ENCODE measurements at places on chromosomes 5 and 9.

- no peak for DNase-seq
Measured at GRCh38 chr5:72380492-72381274, 60.5 kb downstream of the PTCD2 start.

DNA sequence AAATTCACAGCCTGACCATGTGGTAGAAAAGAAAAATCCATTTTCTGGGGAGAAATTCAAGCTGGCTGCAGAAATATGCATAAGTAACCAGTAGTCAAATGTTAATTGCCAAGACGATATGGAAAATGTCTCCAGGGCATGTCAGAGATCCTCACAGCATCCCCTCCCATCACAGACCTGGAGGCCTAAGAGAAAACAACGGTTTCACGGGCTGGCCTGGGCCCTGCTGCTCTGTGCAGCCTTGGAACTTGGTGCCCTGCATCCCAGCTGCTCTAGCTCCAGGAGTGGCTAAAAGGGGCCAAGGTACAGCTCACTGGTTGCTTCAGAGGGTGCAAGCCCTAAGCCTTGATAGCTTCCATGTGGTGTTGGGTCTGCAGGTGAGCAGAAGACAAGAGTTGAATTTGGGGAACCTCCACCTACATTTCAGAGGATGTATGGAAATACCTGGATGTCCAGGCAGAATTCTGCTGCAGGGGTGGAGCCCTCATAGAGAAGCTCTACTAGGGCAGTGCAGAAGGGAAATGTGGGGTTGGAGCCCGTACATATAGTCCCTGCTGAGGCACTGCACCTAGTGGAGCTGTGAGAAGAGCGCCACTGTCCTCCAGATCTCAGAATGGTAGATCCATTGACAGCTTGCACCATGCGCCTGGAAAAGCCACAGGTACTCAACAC, 49.7 kb downstream of the PTBP3 start:
- no peak for DNase-seq

- peak; percentile 45 for DNase-seq
Measured at GRCh38 chr5:140151144-140152021, 23.6 kb upstream of the CYSTM1 start.

DNA sequence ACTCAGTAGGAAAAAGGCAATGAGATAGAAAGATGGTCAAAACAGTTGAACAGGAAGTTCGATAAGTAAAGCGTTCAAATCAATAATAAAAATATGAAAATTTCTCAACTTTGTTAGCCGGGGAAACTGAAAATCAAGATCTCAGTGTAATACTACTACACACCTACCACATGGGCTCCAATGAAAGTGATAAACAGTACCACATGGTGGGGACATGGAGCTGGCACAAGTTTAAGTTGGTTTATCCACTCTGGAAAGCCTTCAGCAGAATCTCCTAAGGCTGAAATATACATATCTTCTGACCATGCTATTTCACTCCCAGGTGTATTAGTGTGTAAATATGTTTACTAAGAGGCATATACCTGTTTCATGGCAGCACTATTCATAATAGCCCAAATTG, 126.8 kb downstream of the NXNL2 start:
- DNase-seq, result no peak

DNA sequence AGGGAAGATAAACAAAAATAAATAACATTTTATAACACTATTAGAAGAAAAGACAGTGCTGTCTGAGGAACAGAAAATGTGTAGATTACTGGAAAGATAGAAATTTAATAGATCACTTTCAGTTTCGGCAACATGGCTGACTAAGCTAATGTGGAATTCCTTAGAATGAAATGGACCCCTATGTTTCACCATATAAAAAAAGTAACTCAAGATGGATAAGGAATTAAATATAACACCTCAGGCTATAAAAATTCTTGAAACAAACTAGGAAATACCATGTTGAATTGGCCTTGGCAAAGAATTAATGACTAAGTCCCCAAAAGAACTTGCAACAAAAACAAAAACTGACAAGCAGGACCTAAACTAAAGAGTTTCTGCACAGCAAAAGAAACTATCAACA, 558.3 kb downstream of the CHSY3 start:
- no peak for DNase-seq

DNA sequence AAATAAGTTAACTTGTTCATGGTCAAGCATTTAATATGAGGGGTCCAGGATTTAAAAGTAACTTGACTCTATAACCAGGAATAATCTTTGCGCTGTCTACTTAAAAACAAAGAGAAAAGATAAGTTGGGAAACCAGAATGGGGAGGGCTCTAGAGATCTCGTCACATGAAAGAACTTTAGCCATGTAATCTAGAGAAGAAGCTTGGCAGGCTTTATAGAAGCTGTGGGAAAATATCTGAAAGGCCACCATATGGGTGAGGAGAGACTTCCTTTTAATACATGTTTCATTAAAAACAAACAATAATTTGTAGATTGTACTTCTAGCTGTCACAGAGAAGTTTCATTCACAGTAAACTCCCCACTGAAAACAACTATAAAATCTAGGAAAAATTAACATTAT, 46.7 kb upstream of the PPP1R2B start:
- no peak for DNase-seq

DNA sequence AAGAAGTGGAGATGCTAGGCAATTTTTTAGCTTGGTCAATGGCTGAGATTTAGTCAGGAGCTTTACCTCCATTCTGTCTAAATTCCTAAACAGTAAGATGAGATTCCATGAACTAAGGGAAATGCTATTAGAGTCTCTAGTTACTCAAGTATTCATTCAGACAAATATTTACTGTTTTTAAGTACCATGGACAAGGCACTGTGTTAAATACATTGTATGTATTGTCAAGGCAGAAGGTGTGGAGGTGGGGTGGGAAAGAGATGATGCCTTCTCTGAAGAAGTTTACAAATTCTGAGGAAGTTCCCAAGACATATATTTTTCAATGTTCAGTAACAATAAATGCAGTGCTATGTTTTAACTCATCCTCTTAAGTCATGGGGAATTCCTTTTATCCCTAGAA, 459.9 kb upstream of the NMUR2 start:
- DNase-seq, result no peak

- no peak for DNase-seq
Measured at GRCh38 chr5:59180515-59180914, 597.6 kb downstream of the RAB3C start.

DNA sequence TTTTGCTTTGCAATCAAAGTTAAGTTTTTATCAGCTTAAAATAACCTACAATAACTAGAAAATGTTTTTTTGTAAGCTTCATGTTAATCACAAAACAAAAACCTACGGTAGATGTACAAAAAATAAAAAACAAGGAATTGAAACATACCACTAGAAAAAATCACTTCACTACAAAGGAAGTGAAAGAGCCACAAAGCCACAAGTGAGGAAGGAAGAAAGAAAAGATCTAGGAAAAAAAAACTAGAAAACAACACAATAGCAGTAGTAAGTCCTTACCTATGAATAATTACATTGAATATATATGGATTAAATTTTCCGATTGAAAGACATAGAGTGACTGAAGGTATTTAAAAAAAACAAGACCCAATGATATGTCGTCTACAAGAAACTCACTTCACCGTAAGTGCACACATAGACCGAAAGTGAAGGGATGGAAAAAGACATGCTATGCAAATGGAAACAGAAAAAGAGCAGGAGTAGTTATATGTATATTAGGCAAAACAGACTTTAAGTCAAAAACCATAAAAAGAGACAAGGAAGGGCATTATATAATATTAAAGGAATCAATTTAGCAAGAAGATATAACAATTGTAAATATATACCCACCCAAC, 13.4 kb upstream of the ZDHHC21 start:
- DNase-seq, result no peak

DNA sequence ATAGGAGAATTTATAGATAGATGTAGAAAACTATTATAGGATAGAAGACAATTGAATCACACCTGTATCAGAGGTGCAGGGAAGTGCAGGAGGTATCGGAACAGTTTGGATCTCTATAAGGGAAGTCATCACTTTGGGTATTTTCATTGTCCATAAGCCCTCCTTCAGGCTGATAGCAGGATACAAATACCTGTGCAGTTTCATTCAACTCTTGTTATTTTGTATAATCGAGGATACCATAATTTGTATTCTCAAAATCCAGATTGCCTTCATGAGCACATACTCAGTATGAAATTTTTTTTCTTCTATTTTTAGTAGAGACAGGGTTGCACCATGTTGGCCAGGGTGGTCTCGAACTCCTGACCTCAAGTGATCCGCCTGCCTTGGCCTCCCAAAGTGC, 289.1 kb downstream of the AOPEP start:
- DNase-seq, result no peak

- DNase-seq, result peak; percentile 63
Measured at GRCh38 chr9:134403682-134404301, 77.5 kb downstream of the RXRA start.

- no peak for DNase-seq
Measured at GRCh38 chr5:83434946-83435345, 36.6 kb upstream of the VCAN start.

DNA sequence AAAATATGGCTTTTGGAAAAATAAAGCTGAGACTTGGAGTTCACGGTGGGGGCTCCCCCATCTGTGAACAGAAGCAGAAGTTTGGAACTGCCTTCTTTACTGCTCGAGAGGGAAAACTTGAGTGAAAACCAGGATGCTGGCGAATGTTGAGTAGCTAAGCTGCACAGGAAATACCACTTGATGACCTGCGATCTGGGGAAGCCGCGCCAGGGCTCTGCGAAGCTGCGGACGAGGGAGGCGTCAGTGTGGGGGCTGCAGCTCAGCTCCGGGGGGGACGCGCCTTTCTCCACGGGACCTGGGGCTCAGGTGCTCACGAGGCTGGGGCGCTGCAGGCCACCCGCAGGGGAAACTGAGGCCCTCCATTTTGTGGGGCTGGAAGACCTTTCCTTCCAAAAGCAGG, 62.3 kb downstream of the TENT4A start:
- DNase-seq, result no peak

DNA sequence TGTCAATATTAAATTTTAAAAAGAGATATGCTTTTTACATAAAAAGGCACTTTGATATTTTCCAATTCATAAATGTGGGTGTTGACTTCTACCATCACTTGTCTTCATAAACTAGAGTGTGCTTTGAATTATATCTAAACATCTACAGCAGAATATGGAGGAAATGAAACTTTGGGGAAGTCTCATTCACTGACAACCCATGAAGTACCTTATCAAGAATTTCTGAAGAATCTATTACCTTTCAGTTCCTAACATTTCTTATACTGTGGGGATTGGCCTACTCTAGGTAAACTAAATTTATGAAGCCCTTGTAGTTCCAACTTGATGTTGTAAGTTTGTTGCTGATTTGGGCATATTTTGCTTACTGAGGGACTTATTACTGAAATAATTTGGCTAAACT, 81.9 kb downstream of the EMB start:
- no peak for DNase-seq

DNA sequence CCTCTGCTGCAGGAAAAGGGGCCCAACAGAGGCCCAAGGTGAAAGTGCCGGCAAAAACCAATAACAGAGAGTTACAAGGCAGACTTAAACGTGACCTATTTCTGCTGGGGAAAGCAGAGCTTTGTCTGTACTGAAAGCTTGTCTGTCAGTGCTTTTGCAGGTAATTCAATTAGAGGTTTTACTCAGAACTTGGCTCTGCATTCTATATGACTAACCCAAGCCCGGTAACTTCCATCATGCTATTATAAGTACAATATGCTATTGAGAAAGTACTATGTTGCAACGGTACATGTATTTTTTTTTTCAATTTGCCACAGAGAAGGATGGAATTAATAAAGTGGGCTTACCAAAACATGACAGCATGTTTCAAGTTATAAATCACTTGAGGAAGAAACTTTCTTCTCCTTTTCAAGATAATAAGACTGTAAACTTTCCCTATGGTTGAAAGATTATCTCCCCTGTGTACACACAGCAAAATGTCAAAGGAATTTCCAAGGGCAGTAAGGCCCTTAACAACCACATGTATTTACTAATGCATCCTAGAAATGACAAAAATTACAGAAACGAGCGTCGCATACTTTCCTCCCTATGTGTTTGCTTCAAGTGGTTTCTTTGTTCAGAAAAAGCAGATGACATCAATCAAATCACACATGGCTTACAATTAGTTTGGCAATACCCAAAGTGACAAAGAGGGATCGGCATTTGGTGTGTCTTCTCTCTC, 282.4 kb downstream of the EFNA5 start:
- DNase-seq, result no peak

- DNase-seq, result no peak
Measured at GRCh38 chr5:57586649-57587048, 104.0 kb upstream of the ACTBL2 start.

DNA sequence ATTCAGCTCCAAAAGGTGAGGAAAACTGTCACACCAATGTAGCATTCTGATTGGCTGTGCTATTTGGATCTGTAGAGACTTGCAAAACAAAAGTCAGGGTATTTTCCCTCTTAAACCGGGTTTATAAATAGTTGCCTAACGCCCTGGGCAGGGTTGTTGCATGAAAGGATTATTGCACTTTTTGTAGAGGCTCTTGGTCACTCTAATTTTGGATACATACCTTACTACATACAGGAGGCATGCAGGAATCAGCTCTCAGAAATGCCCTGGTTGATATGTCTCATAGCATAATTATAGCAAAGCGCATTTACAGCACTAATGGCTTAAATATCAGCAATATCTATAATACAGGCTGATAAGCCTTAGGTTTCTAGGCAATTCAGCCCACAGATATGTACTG, 200.0 kb upstream of the GDNF start:
- no peak for DNase-seq

DNA sequence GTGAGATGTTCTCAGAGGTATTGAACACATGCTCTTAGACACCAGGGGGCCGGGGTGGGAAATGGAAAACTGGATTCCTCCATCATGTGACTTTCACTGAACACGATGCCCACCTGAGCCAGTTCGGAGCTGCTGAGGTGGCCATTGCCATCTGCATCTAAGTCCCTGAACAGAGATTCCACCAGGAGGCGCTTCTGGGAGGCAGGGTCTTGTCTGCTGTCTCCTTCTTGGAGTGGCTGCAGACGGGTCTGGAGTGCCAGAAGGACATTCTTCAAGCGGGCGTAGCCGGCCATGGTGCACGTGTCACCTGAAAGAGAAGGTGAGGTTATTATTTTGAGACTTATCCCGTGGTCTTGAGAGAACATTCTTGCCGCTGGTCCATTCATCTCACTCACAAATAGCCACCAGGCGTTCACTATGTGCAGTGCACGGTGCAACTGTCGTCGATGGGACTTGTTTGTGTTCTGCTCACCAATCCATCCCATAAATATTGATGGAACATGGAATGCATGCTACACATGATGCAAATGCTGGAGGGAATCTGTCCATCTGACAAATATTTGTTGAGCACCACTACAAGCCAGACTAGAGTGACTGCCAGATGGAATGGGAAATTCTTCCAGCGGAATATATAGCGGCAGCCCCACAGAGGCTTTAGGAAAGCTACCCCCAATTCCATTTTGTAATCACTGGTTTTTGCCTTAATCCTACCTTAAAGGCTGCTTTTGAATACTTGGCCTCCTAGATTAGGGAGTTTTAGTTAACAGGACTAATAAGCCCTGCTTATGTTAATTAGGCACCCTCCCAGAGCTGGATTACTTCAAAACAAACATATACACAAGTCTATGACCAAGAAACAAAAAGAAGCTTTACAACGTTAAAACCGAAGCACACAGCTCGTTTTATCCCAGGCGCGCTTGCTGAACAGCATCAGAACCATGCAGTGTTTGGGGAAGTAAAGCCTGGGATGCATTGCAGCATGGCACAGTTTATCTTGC, 264.8 kb downstream of the HSPA4 start:
- no peak for DNase-seq

Data from colonic mucosa (tissue), 4 donors.